ENCODE measurements at places on chromosomes 5 and 9. TPM values are rescaled to one million over a fixed set of nuclear protein-coding genes. Genes with fewer than 3 reads are reported as not detected.

DNA sequence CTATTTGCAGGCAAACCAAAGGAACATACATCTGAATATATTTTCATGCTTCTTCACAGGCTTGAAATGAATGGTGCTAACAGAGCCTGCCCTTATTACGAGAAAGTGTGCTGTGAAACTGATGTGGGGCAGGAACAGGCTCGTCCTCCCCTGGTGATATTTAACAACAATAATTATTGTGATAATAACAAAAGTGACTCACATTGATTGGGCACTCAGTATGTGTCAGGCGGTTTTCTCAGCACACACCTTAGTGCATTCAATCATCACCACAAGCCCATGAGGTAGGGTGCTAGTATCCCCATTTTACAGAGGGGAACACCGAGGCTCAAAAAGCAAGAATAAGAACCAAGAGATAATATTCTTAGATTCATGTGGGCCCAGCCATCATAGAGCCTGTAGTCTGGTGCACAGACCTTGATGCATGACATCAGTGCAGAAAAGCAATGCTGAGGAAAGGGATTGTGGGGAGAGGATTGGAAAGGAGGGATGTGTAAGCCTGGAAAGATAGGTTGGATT, 18.1 kb upstream of the BOD1 start:
- H3K4me1 ChIP-seq: no peaks in the 10 kb centered on the region
- DNase-seq: no peak
- no peak overlapping the region for H3K27ac ChIP-seq

SVEP1 gene
- 20.0 TPM for total RNA-seq

GRCh38 chr5:67855523-67855922, 360.0 kb upstream of the PIK3R1 start:
- no peaks in the 10 kb centered on the region for H3K27me3 ChIP-seq
- H3K4me3 ChIP-seq: no peak overlapping the region
- H3K27ac ChIP-seq: no peak overlapping the region
- H3K36me3 ChIP-seq: no peaks in the 10 kb centered on the region
- DNase-seq: no peak

DNA sequence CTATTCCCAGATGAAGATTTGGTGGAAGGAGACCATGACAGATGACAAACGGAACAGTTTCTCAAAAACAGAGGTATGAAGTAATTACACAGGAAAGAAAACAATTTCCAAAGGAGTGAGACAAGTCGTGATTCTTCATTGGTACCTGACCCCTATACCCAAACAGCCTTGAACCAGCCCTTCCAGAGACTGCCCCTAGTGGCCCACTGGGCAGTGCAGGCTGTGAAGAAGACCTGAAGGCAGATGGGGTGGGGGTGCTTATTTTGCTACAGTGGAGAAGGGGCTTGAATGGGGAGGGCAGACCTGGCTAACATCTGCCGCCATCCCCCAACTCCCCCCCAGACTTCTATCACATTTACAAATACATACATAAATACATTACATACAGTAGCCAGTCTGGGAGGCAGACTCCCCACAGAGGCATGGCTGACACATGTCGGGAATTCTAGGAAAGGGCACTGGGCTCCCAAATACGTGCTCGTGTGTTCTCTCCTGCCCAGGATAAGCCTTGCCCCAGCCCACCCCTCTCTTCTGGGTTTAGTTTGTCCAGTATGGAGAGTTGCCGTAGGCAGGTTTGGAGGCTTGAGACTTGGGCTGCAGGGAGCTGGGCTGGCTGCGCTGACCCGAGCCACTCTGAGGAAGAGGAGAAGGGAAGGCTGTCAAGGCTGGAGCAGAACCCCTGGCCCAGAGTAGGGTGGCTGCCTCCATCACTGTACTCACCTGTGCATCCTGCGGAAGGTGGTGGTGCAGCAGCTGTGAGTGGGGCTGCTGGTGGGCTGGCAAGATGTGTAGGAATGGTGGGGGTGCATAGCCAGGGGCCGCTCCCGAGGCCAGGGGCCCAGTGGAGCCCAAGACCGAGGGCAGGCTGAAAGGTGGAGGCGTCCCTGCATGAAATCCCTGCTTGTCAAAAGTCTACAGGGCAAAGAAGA, 105.3 kb downstream of the UBE2R2 start:
- H3K27me3 ChIP-seq: no peaks in the 10 kb centered on the region
- peaks cover 48% of the 10 kb centered on the region for H3K36me3 ChIP-seq
- no peak overlapping the region for H3K4me3 ChIP-seq

PTPN3 gene
- 7.9 TPM for total RNA-seq
